ENCODE measurements at places on chromosomes 3 and 15. TPM values are rescaled to one million over a fixed set of nuclear protein-coding genes. Genes with fewer than 3 reads are reported as not detected.

DNA sequence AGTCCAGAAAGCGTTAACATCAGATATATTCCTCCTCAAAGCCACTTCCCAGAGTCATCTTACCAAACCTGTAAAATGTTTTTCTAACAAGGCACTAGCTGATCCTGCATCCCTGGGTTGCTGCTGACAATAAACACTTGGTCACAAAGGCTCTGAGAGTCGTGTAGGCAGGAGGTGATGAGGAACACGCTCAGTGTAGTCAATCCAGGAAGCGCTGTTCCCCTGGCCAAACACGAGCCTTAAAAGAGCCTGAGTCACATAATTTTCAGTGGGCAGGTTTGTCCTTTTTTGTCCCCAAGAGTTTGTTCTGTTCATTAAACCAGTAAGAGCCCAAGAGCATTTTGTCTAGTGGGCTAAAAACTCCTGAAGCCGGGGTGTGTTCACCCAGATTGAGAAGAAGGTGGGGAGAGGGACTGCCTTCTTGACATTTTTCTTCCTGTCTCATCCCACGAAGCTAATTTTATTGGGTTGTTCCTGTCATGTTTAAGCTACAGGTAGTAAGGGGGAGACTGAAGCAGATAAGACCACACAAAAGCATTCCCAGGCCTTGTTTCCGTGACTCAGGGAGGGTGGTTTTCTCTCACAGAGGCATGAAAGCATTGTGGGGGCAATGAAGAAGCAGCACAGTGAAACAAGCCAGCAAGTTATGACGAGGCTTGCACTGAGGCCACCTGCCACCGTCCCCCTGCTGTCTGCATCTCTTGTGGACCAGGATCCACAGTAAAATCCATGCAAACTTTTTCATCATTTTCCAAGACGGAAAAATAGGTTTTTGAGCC, 73.7 kb downstream of the FOXB1 start:
- H3K27ac ChIP-seq = no peak overlapping the region
- no peaks in the 10 kb centered on the region for H3K36me3 ChIP-seq
- H3K4me1 ChIP-seq = no peaks in the 10 kb centered on the region
- no peaks in the 10 kb centered on the region for H3K27me3 ChIP-seq
- no peak for DNase-seq
- no peak overlapping the region for H3K4me3 ChIP-seq

DNA sequence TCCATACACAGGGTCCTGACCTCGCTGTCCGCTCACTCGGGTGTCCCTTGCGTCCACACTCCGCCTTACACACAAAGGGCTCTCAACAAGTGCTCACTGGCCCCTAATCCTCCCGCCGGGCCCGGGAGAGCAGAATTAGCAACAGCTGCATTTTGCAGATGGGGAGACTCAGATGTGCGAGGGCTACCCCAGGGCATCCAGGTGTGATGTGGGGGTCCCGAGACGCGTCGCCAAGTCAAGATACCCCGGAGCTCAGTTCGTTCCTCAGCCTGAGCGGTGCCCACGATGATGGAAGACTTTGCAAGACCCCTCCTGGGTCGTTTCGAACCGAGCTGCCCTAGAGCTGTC, 14.9 kb upstream of the WNT7A start:
- no peak overlapping the region for H3K27ac ChIP-seq
- H3K27me3 ChIP-seq = no peaks in the 10 kb centered on the region
- H3K36me3 ChIP-seq = no peaks in the 10 kb centered on the region
- H3K4me1 ChIP-seq = peaks cover 5% of the 10 kb centered on the region

The RFX7 gene
- 8.3 TPM for total RNA-seq

The LIPC gene
- not detected for total RNA-seq

The GP9 gene
- not detected for total RNA-seq

DNA sequence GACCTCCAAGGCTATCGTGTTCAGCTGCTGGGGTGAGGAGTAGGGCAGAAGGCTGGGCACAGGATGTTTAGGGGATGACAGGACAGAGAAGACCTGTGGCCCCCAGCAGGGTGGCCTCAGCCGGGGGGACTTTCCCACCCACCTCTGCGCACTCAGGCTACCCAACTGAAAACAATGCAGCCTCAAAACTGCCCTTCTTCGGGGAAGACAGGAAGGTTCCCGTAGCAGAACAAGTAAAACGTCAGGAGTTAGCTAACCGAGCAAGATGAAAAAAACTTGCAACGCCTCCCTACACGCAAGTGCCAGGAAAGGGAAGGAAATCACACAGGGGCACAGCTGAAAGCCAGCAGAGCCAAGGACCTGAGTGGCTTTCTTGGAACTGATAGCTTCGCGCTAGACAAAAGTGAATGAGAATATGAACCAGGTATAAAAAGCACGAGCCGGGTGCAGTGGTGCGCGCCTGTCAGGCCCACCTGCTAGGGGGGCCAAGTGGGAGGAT, 38.4 kb upstream of the FURIN start:
- no peaks in the 10 kb centered on the region for H3K27me3 ChIP-seq
- peak overlapping the region; percentile 75 for H3K27ac ChIP-seq
- no peaks in the 10 kb centered on the region for H3K36me3 ChIP-seq
- no peak for DNase-seq

The AADACL2 gene
- total RNA-seq = 0.73 TPM

DNA sequence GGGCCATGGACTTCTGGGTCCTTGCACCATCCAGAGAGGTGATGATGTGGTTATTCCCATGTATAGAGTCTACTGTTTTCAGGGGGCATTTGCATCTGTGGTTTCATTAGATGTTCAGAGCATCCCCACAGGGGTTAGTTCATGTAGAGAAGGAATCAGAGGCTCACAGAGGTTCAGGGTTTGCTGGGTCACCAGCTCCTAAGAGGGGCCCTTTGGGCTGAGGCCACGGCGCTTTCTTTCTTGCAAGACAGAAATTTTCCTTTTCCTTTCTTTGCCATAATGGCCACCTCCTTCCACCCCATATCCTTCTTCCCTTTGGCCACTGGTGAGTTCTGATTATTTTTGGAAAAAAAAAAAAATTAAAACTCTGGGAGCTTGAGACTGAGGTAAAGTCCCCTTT, 62.3 kb downstream of the APBA2 start:
- H3K4me3 ChIP-seq = no peak overlapping the region
- H3K27ac ChIP-seq = no peak overlapping the region
- no peaks in the 10 kb centered on the region for H3K27me3 ChIP-seq
- H3K4me1 ChIP-seq = no peaks in the 10 kb centered on the region

DNA sequence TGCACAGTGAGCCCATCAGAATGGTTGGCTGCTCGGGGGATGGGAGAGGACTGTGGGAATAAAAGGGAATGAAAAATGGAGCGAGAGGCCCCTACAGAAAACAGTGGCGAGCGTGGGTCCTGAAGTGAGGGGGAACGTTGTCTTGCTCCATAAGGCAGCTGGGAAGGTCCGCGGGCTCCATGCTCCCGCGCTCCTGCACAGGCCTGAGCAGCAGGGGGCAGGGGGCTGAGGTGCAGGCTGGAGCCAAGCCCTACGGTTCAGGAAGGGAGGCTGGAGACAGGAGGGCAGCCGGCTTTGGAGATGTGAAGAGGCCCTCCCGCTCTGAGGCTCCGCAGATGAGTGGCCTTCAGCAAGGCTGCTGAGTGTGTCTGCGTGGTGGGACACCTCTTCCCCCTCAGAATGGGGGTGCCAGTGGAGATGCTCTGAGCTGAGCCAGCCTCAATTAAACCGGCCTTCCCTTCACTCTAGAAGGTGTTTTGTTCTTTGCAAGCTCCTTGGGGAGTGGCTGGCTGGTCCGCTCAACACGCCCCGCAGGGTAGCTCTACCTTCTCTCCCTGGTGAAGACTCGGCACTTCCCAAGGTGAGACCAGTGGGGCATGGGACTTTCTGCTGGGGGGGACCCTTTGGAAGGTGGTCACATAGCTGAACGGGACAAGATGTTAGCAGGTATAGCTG, 208.0 kb downstream of the XXYLT1 start:
- H3K27ac ChIP-seq = no peak overlapping the region
- no peaks in the 10 kb centered on the region for H3K4me1 ChIP-seq
- no peaks in the 10 kb centered on the region for H3K27me3 ChIP-seq
- H3K4me3 ChIP-seq = no peak overlapping the region
- no peak for DNase-seq

The COL8A1 gene
- 9.2 TPM for total RNA-seq

- no peak for DNase-seq
- H3K36me3 ChIP-seq = no peaks in the 10 kb centered on the region
- no peaks in the 10 kb centered on the region for H3K27me3 ChIP-seq
- H3K4me3 ChIP-seq = no peak overlapping the region
These were observed 145.3 kb upstream of the DPH6 start for GRCh38 chr15:35691173-35691761.

DNA sequence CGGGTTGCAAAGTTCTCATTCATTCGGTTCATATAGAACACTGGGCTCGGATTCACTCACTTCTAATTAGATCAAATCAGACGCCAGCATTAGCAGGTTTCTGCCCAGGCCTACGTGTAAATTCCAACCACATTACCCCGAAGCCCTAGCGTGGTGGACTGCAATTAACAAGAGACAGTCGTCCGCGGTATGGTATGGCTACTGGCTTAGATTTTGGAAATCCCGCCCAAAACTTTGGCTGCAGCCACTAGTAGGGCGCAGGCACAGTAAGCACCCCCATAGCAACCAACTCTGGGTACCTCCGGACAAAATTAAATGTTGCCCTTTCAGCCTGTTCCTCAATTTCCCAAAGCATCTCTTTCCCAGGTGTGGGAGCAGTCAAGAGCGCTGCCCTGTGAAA, 771 bp downstream of the RARRES1 start:
- peak overlapping the region; percentile 63 for H3K4me3 ChIP-seq
- DNase-seq = no peak
- H3K27ac ChIP-seq = peak overlapping the region; percentile 97

DNA sequence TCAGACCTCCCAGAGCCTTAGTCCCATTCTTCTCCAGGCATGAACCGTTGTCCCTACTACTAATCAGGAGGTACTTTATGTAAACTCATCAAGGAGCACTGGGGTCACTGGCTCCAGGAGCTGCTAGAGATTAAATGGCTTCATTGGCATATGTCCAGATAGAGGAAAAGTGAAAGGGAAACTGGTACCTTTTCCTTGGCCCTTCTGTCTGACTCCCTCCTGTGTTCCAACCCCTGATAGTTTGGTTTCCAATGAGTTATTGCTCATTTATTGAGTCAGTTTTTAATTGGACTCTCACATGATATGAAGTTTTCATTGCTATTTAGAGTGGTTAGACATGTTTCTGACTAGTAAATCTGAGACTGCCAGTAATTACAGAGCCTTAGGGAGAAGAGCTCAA, 130.5 kb upstream of the BFSP2 start:
- H3K4me3 ChIP-seq = no peak overlapping the region
- no peaks in the 10 kb centered on the region for H3K36me3 ChIP-seq
- H3K27me3 ChIP-seq = no peaks in the 10 kb centered on the region

DNA sequence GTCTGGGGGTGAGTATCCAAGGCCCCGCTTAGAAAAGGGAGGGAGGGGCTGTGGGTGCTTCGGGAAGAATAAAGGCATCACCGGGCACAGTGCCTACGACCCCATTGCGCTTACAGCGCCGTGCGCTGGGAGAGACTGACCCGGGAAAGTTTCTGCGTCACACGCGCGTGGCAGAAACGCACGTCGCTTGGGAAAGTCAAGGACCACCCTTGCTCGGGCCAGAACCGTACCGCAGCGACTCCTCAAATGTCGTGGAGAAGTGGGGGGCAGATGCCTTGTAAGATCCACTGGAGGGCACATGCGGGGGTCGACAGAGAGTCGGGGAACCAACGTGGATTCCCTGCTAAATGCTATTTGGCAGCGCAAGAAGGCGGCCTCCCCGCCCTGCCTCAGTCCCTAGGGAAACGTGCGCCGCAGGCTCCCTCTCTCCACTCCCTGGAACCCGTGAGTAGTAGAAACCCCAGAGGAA, 2.4 kb downstream of the ADAMTS9 start:
- DNase-seq = no peak
- no peaks in the 10 kb centered on the region for H3K27me3 ChIP-seq
- H3K27ac ChIP-seq = peak overlapping the region; percentile 96
- H3K4me1 ChIP-seq = no peaks in the 10 kb centered on the region

The C3orf52 gene
- 0.64 TPM for total RNA-seq

The LHFPL4 gene
- total RNA-seq = not detected

GRCh38 chr15:72740219-72740618, 43.3 kb downstream of the ADPGK start:
- H3K27ac ChIP-seq = no peak overlapping the region
- no peaks in the 10 kb centered on the region for H3K4me1 ChIP-seq
- peaks cover 7% of the 10 kb centered on the region for H3K36me3 ChIP-seq
- H3K27me3 ChIP-seq = no peaks in the 10 kb centered on the region
- H3K4me3 ChIP-seq = no peak overlapping the region
- DNase-seq = no peak

Measured in breast epithelium (tissue), 4 donors.